Stimulated activated CD8-positive, alpha-beta memory T cell treated with anti-CD3 and anti-CD28 coated beads, Interleukin-2, amount 100 ng/mL, for 1 hour (primary cell): ENCODE measurements at places on chromosomes 12 and 14.

DNA sequence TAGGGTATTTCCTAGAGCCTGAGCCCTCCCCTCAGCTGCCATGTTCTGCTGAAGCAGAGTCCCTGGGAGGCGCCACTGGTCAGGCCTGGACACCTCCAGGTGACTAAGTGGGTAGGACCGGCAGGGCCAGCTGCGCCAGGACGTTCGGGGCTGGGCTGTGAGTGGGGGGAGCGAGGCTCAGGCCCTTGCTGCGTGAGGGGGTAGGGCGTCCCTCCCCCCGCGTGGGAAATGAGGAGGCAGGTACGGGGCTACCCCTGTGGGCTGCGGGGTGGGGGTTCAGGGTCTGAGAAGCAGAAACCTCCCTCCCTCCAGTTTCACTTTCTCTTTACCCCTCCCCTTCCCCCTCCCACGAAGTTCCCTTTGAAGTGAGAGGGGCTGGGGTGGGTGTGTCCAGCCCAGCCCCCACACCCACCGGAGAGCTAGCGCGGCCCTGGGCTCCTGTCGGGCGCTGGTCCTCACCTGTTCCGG, 22.1 kb upstream of the KIF26A start:
- no peak for DNase-seq

- DNase-seq, result no peak
Observed at GRCh38 chr12:1885082-1885596, 33.3 kb downstream of the CACNA2D4 start.

- no peak for DNase-seq
Observed at GRCh38 chr14:32201816-32202490, at the start of gene RNU6-7. TSS of gene RNU6-7 (plus strand) at chr14:32202045.

DNA sequence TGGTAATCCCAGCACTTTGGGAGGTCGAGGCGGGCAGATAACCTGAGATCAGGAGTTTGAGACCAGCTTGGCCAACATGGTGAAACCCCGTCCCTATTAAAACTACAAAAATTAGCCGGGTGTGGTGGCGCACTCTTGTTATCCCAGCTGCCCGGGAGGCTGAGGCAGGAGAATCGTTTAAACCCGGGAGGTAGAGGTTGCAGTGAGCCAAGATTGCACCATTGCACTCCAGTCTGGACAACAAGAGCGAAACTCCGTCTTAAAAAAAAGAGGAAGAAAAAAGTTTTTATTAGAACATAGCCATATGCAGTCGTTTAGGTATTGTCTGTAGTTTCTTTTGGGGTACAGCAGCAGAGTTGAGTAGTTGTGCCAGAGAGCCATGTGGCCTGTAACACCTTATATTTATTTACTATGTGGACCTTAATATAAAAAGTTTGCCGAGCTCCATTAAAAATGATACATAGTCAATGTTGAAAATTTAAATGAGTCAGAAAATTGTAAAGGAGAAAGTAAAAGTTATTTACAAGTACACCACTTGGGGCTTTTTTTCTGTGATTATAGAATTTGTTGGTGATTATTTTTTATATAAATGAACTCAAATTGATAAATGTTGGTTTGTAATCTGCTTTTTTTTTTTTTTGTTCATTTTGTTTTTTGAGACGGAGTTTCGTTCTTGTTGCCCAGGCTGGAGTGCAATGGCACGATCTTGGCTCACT, 2.2 kb downstream of the ADIPOR2 start:
- DNase-seq, result no peak

DNA sequence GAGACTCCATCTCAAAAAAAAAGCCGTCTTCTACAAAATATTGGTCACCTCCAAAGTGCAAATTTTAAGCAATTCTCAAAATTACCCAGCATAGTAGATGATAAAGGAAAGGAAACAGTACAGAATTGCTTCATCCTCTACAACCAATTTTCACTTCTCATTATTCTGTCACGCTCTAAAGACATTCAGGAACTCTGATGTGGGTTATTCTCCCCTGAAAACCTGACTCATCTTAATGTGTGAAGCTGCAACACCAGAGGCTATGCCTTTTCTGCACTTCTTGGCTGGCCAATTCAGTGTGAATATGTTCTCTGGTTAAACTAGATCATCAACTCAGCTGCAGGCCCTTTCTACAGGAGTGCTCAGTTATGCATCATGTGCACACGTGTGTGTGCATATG, 11.0 kb downstream of the PTGER2 start:
- no peak for DNase-seq

- no peak for DNase-seq
Observed at GRCh38 chr14:23097786-23098185, 2.5 kb downstream of the C14orf119 start.

GRCh38 chr12:118526255-118527095, 150.1 kb downstream of the SUDS3 start:
- DNase-seq, result no peak

GRCh38 chr12:124190312-124191023, 104.4 kb upstream of the RFLNA start:
- no peak for DNase-seq
